ENCODE measurements at places on chromosomes 5 and 9.
A peak's percentile ranks its signal among the peaks of the same experiment; 100 is the strongest.

DNA sequence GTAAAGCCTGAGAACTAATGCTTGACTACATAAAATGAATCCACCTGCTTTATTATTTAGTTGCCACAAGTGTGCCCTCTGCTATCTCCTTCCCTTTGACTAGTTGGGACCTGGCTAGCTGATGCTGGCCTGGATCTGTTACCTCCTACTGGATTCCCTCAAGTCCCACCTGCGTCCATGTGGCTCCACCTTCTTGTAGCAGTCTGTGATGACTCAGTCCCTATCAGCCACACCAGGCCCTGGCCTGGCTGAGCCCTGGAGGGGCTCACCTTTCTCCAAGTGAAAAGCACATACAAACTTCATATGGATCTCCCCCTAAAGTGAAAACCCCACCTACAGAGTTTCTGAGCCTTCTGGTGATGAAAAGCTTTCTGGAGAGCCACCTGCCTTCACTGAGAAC lies 611.4 kb downstream of the SEMA5A start:
- DNase-seq: no peak

DNA sequence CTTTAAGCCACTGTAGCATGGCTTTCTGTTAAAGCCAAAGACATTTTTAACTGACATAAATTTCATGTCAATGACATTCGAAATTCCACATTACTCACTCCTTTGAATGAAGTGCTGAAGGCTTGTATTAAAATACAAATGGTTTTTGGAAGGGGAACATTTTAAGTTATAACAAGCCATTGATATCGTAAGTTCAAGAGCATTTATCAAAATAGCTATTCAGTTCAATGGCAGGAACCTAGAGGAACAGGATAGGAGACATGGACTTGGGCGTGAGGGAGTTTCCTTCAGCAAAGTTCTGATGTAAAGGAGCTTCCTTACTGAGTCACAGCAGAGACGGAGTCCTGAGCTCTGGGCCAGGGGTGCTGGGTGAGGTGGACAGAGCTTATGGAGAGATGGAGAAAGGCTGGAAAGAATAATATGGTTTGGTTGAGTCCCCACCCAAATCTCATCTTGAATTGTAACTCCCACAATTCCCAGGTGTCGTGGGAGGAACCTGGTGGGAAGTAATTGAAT lies 631.8 kb downstream of the BNC2 start:
- DNase-seq: no peak

GRCh38 chr5:31901807-31902530 lies 263.0 kb downstream of the PDZD2 start:
- DNase-seq: no peak

DNA sequence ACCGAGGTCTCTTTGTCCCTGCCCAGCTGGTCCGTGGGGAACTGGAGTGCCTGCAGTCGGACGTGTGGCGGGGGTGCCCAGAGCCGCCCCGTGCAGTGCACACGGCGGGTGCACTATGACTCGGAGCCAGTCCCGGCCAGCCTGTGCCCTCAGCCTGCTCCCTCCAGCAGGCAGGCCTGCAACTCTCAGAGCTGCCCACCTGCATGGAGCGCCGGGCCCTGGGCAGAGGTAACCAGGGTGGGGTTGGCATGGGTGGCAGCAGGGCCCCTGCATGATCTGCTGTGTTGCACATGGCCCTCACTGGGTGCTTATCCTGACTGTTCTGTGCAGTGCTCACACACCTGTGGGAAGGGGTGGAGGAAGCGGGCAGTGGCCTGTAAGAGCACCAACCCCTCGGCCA lies 119.2 kb upstream of the ICE1 start:
- DNase-seq: no peak

DNA sequence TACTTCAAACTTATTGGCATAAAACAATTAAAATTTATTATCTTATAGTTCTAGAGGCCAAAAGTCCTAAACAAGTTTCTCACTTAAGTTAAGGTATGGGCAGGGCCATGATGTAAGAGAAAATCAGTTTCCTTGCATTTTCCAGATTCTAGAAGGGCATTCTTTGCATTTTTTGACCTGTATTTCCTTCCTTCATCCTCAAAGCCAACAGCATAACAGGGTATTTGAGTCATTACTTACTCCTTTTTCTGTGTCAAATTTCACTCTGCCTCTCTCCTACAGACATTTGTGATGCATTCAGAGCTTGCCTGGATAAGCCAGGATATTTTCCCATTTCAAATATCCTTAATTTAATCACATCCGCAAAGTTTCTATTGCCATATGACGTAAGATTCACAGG lies 1499.0 kb downstream of the EFNA5 start:
- DNase-seq: no peak

- DNase-seq: no peak
Observed at GRCh38 chr5:136016945-136017530, 11.8 kb upstream of the TGFBI start.

GRCh38 chr9:117546894-117547678 lies 132.2 kb upstream of the ASTN2 start:
- DNase-seq: peak; percentile 32

DNA sequence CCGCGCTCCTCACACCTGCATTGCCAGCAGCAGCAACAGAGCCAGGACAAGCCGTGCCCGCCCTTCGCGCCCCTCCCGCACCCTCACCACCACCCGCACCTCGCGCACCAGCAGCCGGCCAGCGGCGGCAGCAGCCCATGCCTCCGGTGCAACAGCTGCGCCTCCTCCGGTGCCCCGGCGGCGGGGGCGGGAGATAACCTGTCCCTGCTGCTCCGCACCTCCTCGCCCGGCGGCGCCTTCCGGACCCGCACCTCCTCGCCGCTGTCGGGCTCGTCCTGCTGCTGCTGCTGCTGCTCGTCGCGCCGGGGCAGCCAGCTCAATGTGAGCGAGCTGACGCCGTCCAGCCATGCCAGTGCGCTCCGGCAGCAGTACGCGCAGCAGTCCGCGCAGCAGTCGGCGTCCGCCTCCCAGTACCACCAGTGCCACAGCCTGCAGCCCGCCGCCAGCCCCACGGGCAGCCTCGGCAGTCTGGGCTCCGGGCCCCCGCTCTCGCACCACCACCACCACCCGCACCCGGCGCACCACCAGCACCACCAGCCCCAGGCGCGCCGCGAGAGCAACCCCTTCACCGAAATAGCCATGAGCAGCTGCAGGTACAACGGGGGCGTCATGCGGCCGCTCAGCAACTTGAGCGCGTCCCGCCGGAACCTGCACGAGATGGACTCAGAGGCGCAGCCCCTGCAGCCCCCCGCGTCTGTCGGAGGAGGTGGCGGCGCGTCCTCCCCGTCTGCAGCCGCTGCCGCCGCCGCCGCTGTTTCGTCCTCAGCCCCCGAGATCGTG lies 517 bp downstream of the KCNN2 start:
- peak; percentile 78 for DNase-seq

DNA sequence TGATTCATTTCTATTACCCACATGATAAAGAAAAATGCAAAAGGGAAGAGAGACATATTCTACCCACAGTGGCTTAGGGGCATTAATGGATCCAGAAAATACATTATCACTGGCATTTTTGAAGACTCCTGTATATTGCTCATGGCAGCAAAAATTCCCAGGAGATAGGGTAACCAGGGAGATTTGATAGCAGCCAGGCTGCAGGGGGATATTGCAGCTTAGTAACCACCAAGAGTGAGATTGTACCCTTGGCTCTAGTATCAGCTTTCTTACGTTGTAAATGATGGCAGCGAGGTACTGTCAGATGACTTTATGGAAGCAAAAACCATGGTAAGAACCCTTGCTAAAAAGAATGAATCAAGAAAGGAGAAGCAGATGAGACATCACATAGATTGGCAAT lies 19.8 kb upstream of the ALDH1A1 start:
- no peak for DNase-seq

DNA sequence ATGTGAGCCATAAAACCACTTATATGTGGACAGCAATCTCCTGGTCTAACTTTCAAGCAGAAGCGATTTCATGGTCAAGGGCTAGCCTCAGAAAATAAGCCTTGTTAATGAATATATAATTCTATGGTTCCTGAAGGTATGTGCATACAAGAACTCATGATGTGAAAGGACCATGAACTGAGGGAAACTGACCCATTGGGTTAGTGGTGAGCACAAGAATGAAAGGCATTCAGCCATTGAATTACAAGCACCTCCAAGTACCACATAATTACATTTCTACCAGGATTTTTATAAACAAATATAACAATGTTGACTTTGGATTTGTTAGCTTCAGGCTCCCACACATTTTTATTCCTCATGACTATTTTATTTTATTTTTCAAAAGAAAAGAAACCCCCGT lies 459.0 kb downstream of the TLE4 start:
- no peak for DNase-seq

DNA sequence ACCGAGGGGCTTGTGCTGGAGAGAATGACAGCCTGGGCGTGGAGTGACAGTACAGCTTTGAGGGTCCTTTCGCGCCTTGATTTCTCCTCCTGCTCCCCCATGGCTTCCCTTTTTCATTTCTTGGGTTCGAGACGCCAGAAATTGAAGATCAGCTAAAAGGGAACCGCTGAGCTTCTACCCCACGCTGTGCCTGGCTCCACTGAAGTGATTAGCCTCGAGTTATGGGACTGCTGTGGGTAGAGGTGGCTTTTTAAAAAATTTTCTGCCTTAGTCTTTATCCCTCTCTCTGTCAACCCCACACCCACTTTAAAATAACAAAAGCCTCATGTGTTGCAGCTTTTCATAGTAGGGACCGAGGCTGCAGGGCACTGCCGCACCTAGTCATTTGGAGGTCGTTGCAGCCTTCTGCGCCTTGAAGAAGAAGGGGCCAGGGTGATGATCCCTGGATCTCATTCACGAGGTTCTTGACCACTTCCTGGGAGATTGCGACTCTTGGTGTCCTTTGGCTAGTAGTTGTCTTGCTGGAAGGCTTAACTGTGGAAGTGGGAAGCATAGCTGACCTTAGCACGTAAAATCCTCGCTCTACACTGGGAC lies 603 bp downstream of the PPIP5K2 start:
- no peak for DNase-seq

DNA sequence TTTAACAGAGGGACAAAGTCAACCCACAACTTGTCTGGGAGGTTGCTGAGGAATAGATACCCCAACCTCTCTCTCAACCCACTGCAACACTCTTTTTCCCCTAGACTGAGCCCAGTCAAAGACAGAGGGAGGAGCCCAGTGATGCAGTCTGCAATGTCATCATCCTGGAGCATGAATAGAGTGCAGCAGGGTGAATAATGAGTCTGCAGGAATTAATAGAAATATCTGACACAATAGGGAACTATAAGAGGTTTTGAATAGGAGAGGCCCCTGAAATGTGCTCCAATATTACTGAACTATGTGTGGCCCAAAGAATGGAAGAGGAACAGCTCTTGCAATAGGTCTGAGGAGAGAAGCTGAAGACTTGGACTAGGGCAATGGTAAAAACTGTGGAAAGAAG lies 59.1 kb downstream of the PDCD1LG2 start:
- DNase-seq: no peak

DNA sequence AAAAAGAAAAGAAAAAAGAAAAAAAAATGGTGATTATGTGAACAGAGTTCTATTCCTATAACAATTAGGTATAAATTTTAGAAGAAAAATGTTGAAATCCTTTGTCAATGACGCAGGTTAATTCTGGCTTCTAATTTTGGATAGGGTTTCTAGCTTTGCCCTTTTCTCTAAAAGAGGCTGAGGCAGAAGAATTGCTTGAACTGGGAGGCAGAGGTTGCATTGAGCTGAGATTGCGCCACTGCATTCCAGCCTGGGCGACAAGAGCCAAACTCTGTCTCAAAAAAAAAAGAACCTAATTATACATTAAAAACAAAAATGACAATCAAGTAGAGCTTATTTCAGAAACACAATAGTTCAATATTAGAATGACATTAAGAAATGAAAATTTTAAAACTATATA lies 2.9 kb downstream of the STXBP1 start:
- DNase-seq: no peak

DNA sequence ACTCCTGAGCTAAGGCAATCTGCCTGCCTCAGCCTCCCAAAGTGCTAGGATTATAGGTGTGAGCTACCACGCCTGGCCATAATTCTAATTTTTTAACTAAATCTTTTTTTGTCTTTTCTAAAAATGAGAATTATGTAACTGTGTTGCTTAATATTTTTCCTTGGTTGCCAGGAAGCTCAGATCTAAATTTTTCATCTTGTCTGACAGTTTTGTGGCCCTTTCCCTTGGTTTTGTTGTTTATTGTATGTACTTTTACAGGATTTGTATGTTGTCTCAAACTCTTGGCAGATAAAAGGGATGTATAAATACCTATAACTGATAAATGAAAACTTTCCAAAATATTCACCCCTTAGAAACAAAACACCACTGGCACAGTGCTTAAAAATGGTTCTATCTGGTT lies 88.2 kb upstream of the KLF9 start:
- no peak for DNase-seq

DNA sequence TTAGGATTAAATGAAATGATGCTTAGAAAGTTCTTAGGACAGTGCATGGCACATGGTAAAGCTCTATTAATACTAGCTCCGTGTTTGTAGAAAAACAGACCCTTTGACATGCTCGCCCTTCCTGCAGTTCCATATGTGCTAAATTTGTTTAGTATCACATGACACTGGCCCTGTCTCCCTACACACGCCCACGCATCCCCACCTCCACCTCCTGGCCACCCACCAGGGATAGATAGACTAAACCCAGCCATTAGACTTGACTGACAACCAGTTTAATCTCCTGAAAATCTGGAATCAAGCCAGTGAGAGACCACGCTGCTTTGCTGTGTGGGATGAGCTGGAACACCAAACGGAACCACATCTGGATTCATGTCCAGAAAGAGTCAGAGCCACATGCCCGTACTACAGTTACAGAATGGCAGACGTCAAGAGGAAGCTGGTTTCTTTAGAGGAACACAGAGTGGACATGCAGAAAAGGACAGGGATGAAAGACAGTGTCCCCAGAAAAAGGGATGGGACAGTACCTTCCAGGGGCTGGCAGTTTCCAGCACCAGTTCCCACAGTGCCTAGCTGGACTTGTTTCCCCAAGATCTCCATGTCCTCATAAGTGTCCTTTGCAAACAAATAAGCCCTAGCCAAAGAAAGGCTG lies 186.1 kb downstream of the PDZD2 start:
- no peak for DNase-seq

GRCh38 chr9:136093995-136094881 lies 851 bp downstream of the NACC2 start:
- no peak for DNase-seq

GRCh38 chr5:9182899-9183695 lies 362.8 kb downstream of the SEMA5A start:
- DNase-seq: no peak

All from NCI-H2081 (cell line).